ENCODE measurements at places on chromosomes 1 and 21.

- no peak for DNase-seq
Measured at GRCh38 chr1:235679644-235680043, 30.1 kb upstream of the GNG4 start.

DNA sequence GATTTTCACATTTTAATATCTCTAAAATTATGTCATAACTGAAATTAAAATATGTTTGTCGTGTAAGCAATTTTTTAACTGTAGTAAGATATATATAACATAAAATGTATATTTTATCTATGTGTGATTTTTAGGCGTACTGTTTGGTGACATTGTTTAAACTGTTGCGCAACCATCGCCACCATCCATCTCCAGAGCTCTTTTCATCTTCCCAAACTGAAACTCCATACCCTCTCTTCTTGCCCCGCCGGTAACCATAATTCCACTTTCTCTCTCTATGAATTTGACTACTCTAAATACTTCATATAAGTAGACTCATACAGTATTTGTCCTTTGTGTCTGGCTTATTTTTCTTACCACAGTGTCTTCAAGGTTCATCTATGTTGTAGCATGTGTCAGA is 66.4 kb downstream of the DDX20 start:
- no peak for DNase-seq

GRCh38 chr1:38115682-38116202 is 69.1 kb upstream of the POU3F1 start:
- DNase-seq: no peak

GRCh38 chr1:161374373-161374772 is 6.7 kb upstream of the CFAP126 start:
- peak; percentile 46 for DNase-seq

- no peak for DNase-seq
Measured at GRCh38 chr1:7159116-7159781, 374.0 kb downstream of the CAMTA1 start.

GRCh38 chr1:36160388-36160948 is 4.5 kb downstream of the MAP7D1 start:
- no peak for DNase-seq

DNA sequence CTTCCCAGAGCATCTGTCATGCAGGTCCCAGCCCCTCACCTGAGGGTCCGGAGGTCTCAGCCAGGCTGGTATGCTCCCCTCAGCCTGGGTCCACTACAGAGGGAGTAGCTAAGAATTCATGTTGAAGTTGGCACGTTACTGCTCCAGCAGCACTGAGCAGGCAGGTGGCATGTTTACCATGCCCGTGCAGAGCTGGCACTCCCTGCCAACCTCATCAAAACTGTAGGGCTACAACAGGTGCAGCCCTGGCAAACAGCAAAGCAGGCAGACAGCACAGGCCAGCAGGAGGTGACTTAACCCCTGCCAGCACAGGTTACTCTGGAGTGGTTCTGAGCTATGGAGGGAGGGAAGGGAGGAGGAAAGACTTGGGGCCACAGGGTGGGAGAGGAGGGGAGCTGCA is 46.4 kb downstream of the NUAK2 start:
- no peak for DNase-seq

- DNase-seq: no peak
Measured at GRCh38 chr1:175222296-175222938, 29.8 kb upstream of the KIAA0040 start.

DNA sequence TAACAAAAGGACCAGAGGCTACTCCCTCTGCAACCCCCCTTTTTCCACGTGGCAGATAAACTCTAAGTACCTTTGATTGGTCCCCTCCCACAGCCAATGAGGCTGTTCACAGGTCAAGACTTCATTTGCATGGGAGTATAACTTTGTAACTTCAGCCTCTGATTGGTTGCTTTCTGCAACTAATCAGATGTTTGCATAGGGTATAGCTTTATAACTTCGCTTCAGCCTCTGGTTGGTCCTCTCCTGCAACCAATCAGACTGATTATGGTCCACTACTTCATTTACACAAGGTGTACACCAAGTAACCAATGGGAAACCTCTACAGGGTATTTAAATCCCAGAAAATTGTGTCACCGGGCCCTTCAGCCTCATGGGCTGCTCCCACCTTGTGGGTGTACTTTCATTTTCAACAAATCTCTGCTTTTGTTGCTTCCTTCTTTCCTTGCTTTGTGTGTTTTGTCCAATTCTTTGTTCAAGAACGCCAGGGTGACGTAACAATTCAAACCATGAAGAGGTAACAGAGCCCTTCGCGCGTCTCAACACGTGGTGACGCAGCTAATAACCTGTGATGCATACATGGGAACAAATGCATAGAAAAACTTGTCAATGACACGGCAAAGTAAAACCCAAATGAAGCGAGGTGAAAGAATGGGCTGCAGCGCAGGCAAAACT is 47.2 kb downstream of the VPS26C start:
- no peak for DNase-seq

Measured in lung microvascular endothelial cell (primary cell).